ENCODE measurements at places on chromosomes 7 and 10.
A peak's percentile ranks its signal among the peaks of the same experiment; 100 is the strongest.

GRCh38 chr7:51023547-51023946, 240.9 kb upstream of the GRB10 start:
- DNase-seq = no peak

- DNase-seq = no peak
Observed at GRCh38 chr7:154914308-154914995, 88.5 kb downstream of the PAXIP1 start.

DNA sequence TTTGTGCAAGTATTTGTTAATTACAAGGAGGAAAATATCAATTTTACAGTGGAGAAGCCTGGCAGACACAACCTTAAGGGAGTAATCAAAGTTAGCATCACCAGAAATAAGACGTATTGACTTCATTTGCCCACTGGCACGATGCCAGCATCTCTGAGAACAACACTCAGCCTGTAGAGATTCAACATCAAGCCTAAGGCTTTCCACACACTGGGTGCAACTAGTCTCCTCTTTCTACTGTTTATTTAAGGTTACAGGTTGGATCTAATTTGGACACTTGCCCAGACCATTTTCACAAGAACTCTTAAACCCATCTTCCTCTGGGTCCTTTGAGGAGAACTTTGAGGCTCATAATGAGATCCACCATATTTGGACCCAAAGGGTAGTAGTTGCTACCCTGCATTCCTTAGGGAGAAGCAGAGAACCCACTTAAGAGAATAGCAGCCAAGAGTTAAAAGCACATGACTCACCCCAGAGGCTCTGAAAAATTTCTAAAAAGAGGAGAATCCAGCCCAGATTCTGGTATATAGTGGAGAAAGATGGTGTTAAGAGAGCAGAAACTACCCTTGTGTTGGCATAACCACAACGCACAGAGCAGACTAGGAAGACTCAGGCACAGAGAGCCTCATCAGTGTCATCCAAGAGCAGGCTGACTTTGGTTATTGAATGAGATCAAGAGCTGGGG, 97.3 kb downstream of the CCDC71L start:
- no peak for DNase-seq

DNA sequence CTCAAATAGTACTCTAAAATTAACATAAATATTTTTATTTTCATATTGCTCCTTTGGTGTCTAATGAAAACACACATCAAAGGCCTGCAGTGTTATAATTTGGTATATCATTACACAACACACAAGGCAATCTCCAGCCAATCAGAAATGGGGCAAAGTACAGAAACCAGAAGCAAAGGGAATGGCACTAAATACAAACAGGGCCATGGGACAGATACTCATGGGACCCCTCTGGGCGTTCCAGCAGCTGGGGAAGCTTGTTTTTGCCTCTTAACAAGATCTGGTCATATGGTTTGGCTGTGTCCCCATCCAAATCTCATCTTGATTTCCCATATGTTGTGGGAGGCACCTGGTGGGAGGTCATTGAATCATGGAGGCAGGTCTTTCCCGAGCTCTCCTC, 551.8 kb upstream of the NRP1 start:
- no peak for DNase-seq

GRCh38 chr10:101301111-101301731, 52.7 kb upstream of the BTRC start:
- DNase-seq = peak; percentile 63

DNA sequence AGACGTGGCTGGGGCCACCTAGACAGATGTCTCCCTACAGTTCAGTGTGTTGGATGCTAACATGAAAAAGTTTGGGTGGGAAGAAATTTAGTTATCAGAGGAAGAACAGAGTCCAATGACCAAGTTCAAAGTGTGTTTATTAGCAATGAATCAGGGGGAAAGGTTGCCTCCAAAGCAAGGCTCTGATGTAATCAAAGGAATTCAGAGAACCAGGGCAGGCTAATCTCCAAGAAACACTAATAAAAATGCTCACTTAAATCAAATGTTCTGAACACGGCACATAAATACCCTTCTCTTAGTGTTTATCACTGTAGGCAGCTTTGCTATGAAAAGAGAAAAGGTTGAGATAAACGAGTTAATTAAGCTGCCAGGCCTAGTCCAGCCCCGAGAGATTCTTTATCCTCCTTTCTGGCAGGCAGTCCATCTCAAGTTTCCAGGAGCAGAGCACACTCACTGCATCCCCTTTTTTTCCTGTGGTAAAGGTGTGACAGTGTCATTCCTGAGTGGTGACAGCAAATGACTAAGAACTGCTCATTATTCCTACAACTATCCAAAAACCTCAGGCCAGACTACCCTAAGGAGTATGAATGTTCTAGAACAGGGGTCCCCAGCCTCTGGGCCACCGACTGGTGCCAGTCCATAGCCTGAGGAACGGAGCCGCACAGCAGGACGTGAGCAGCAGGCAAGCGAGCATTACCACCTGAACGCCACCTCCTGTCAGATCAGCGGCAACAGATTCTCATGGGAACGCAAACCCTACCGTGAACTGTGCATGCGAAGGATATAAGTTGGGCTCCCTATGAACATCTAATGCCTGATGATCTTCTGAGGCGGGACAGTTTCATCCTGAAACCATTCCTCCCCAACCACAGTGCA, 66.9 kb upstream of the FHIP2A start:
- DNase-seq = peak; percentile 78
